Suprapubic skin (tissue), 4 donors: ENCODE measurements at places on chromosomes 4 and X.

GRCh38 chrX:63652086-63652765 lies 132.8 kb downstream of the ARHGEF9 start:
- peaks cover 4% of the 10 kb centered on the region for H3K36me3 ChIP-seq
- H3K27me3 ChIP-seq: no peaks in the 10 kb centered on the region
- no peak overlapping the region for H3K27ac ChIP-seq
- no peaks in the 10 kb centered on the region for H3K4me1 ChIP-seq

DNA sequence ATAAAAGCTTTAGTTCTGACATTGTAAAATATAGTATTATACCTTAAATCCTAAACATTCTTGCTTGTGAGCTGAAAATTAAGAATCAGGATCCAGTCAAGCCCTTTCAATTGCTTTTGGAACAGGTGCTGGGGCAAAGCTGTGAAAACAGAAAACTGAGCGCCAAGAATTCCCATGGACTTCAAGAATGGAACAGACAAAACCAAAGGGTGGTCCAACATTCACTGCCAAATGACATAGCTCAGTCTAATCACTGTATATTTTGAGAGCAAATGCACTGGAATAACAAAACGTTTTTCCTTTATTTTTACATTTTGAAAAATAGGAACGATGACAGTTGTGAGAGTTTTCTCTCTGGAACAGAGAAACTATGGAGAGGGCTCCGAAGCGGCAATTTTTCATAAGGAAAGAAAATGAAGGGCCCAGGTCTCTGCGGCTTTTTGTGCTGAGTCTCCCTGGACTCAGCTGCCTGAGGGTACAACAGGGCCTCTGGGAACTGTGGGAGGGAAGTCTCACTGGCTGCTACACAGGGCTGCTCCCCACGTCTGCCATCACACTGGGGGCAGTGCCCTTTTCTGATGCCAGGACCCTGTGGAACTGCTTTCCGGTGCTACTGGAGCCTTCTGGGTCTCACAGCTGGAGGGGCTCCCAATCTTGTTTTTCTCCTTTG lies 56.0 kb upstream of the BMPR1B start:
- H3K4me3 ChIP-seq: no peak overlapping the region
- DNase-seq: no peak
- no peak overlapping the region for H3K27ac ChIP-seq
- no peaks in the 10 kb centered on the region for H3K4me1 ChIP-seq
- H3K36me3 ChIP-seq: no peaks in the 10 kb centered on the region
- no peaks in the 10 kb centered on the region for H3K27me3 ChIP-seq

GRCh38 chrX:119655125-119655524 lies 37.8 kb downstream of the SEPTIN6 start:
- H3K27me3 ChIP-seq: no peaks in the 10 kb centered on the region
- no peak overlapping the region for H3K27ac ChIP-seq
- no peak overlapping the region for H3K4me3 ChIP-seq
- DNase-seq: no peak
- H3K4me1 ChIP-seq: peaks cover 7% of the 10 kb centered on the region

DNA sequence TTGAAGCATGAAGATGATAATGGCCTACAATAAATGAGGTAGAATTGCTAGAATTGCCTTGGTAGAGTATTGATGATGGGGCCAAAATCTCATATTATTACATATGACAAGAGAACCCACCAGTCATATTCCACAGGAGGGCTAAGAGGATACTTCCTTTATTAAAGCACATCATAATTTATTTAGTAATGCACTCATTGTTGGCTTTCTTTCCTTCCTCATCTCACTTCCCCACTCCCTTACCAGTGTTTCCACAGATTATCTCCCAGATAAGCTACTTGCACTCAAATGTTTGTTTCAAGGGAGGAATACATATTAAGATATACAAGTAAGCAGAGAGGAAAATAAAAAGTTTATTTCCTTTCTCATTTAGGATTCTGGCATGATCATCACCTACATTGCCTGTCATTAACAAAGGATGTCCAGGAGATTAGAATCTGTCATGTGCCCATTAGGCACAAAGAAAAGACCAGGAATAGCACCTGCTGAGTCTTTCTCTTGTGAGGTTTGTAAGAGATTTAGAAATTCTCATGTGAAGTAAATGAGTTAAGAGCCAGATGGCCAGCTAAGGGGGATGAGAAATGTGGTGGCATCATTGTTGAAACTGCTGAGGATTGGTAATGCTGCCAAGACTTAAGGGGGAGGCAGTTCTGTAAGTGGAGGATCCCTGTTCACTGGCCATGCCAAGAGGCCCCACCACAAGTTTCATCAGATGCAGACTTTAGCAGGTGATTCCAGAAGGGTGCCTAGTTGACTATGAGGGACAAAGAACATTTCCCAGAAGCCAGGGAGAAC lies 52.4 kb upstream of the PRDM8 start:
- H3K27ac ChIP-seq: no peak overlapping the region
- H3K36me3 ChIP-seq: no peaks in the 10 kb centered on the region
- no peak for DNase-seq
- H3K27me3 ChIP-seq: no peaks in the 10 kb centered on the region

GRCh38 chr4:69649629-69650028 lies 3.4 kb downstream of the UGT2A1 start:
- no peaks in the 10 kb centered on the region for H3K27me3 ChIP-seq
- no peak overlapping the region for H3K27ac ChIP-seq
- H3K4me1 ChIP-seq: no peaks in the 10 kb centered on the region
- no peaks in the 10 kb centered on the region for H3K36me3 ChIP-seq
- DNase-seq: no peak

- no peak overlapping the region for H3K4me3 ChIP-seq
- H3K27me3 ChIP-seq: no peaks in the 10 kb centered on the region
- H3K36me3 ChIP-seq: no peaks in the 10 kb centered on the region
- no peaks in the 10 kb centered on the region for H3K4me1 ChIP-seq
- no peak overlapping the region for H3K27ac ChIP-seq
Measured at GRCh38 chrX:125778261-125778660, 387.8 kb downstream of the DCAF12L2 start.

- no peak overlapping the region for H3K27ac ChIP-seq
- no peak overlapping the region for H3K4me3 ChIP-seq
- no peak for DNase-seq
- H3K36me3 ChIP-seq: no peaks in the 10 kb centered on the region
Measured at GRCh38 chrX:104270916-104271512, 16.3 kb upstream of the ESX1 start.

DNA sequence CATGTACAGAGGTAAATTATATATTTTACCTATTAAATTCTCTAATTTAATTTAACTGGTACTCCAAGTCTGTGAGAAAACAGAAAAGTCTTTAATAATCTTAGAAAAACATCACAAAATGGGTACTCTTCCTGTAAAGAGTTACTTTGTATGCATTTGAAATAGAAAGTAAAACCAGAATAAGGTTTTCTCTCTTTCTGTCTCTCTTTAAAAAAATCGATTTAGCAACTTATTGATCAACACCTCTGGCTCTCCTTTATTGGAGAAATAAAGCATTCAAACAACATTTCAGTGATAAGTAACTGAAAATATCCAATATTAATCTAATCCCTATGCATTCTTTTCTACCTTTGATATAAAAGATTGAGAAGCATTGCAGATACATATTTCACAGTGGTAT lies 27.4 kb downstream of the ATOH1 start:
- H3K4me3 ChIP-seq: no peak overlapping the region
- H3K27me3 ChIP-seq: peaks cover 4% of the 10 kb centered on the region
- no peaks in the 10 kb centered on the region for H3K4me1 ChIP-seq
- no peaks in the 10 kb centered on the region for H3K36me3 ChIP-seq

DNA sequence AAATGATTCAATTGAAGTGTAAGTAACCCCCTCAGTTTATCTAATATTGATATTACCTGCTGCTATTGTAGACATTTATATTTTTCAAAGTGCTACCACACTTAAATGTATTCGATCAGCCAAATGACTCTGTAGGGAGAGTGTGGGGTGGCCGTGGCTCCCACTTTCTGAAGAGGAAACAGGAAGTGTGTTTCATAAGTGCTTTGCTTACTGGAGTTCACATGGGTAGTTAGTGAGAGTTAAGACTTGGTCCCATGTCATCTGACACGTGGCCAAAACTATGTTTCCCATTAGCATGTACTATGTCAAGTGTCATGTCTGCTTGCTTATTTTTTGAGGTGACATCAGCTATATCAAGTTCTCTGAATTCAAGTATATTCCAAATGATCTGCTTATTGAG lies 308.1 kb upstream of the GATB start:
- DNase-seq: no peak
- H3K27me3 ChIP-seq: no peaks in the 10 kb centered on the region
- peaks cover 16% of the 10 kb centered on the region for H3K4me1 ChIP-seq
